ENCODE measurements at places on chromosomes 2 and 18.

- no peak for DNase-seq
Observed at GRCh38 chr2:98387478-98387877, 41.2 kb downstream of the CNGA3 start.

DNA sequence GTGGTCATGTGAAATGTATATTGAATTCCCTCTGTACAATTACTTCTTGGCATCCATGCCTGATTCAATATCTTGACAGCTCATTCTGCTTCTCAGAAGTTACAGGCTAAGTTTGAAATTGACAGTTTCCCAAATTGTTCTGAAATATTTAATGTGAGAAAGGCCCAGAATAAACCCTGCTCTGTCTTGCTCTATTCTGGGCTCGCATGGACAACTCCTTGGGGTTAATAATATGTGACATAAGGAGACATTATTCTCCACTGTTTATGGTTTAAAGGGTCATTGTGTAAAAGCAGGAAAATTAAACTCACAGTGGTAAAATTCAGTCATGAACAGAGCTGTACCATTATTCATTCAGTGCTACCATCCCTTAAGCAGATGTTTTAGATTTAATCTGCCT lies 160.7 kb upstream of the CNTNAP5 start:
- DNase-seq: no peak

- no peak for DNase-seq
Observed at GRCh38 chr2:100520224-100520623, 42.6 kb upstream of the PDCL3 start.

DNA sequence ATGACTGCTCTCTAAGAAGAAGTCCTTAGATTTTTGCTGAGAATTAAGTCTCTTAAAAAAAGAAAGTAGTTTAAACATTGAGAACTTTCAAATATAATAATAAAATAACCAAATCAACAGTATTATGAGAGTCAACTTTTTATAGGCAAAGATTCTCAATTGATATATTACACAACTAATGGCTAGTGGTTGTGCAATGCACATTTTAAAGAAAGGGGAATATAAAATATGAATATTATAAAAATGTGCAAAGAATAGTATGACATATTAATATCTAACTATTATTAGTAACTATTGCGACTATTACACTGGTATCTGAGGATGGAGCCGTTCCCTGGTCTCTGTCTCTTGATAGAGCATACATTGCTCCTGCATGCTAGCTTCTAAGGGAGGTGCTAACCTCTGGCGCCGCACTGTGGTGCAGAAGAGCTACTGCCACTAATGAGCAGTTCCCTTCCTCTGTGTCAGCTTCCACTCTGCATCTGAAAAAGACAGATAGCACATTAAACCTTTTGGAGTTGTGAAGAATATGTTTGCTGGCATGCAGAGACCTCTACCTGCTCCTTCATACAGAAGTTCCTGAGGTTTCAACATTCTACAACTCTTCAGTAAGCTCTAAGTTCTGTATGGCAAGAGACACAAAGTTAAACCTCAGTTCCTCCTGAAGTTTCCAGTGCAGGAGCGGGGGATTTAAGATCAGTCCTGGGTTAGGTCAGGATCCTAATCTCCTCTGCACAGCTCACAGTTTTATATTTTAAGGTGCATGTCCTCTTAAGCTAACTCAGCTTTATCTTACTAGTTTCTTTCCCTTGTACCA lies 3.5 kb upstream of the SLC9A2 start:
- no peak for DNase-seq

GRCh38 chr2:138654146-138654545 lies 126.0 kb downstream of the NXPH2 start:
- no peak for DNase-seq

- DNase-seq: no peak
Observed at GRCh38 chr2:45675263-45675812, 23.9 kb downstream of the PRKCE start.

DNA sequence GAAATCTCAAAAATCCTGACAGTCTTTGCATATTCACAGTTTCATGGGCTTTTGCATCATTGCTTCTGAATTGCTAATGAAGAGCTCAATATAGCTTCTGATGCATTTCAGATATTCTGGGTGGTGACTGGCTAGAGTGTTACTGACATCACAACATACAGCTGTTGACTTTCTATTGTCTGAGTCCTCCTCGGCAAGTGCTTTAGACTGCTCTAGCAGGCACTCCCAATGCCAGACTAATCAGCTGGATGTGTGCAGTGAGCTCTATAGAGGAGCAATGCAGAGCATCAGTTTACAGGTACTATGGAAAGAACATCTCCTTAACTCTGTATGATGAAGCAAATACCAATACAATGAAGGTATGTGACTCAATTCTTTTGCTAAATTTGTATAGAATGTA lies 54.9 kb downstream of the R3HDM1 start:
- DNase-seq: no peak

GRCh38 chr18:13086906-13087305 lies 95.7 kb downstream of the CEP192 start:
- no peak for DNase-seq

DNA sequence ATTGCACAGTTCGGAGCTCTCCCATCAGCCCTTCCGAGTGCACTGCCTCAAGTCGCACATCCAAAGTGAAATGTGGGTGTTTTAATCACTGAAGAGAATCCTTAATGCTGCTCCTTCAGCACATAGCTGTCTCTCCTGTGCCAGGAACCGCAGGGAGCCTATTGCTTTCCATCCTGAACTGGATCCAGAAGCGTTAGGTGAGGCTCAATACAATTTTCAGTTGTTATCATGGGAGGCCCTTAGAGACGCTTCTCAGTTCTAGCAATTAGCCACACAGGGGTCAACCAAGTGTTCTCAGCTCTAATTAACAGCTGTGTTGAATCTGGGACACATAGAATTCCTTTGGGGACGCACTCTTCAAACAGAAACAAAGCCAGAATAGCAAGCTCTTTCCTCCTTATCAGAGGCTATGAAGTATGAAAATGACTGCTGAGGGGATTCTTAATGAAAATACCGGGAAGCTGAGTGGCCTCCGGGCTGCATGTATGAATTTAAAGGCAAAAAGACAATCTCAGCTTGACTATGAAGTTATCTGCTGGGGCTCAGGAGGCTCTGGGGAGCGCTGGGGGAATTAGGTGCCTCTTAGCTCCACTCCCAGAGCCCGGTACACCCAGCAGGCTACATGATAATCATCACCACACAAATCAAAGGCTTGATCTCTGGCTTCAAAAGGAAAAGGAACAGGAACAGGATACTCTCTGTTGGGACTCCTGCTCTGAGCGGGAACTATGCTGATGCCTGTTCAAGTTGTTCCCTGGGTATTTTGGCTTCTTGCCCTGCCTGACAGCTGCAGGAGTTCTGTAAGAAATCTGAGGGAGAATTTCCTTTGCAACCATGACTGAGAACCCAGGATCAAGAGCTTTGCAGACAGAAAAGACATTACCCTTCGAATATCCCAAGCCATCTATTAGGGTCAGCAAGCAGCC lies 55.4 kb upstream of the NCOA1 start:
- no peak for DNase-seq

DNA sequence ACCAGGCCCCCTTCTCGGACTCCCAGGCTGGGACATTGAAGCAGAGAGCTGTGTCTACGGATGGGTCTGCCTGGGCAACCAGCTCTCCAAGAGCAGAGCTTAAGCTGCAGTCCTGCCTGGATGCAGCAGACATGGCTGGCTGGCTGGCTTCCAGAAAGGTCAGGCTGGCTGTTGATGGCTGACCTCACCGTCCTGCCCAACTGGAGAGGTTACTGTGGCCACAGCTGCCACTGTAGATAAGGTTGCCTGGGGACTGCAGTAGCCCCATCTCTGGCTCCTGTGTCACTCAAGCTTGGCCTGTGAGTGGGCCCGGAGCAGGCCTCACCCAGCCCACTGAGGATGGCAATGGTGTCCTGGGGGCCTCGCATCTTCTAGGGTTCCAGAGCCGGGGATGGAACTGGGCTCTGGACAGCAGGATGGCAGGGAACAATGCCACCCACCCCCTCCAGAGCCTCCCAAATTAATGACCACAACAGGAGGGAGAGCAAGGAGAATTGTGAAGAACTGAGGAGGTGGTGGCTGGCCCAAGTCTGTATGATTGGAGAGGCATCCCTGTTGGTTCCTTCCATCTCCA lies 37.0 kb upstream of the FOSL2 start:
- no peak for DNase-seq

All from stimulated activated CD8-positive, alpha-beta memory T cell treated with anti-CD3 and anti-CD28 coated beads, Interleukin-4, amount 100 ng/mL, for 1 hour (primary cell).